COR-L47 (cell line): ENCODE measurements at places on chromosomes 5 and 9.

- DNase-seq, result no peak
These were observed 30.0 kb upstream of the FOXB2 start for GRCh38 chr9:76989501-76989900.

DNA sequence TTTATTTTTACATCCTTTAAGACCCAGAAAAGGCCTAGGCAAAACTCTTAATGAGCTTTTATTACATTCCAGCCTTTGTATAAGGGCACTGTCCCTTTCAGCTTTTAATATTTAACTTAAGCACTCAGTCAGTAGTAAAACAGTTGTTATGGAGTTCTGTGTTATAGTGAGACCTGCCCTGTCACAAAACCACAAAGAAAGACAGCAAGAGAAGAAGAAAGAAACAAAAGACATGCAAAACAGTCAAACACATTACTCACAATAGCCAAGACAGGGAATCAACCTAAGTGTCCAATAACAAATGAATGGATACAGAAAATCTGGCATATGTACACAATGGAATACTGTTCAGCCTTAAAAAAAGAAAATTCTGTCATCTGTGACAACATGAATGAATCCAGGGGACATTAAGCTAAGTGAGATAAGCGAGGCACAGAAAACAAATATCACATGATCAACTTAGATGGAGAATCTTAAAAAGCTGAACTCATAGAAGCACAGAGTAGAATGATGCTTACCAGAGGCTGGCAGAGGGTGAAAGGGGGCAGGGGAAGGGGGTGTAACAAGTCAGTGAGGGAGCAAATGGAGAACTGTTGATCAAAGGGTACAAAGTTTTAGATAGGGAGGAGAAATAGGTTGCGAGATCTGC lies 63.8 kb upstream of the CCNG1 start:
- no peak for DNase-seq

GRCh38 chr9:134214386-134214765 lies 50.0 kb upstream of the RNU6ATAC start:
- DNase-seq, result no peak

DNA sequence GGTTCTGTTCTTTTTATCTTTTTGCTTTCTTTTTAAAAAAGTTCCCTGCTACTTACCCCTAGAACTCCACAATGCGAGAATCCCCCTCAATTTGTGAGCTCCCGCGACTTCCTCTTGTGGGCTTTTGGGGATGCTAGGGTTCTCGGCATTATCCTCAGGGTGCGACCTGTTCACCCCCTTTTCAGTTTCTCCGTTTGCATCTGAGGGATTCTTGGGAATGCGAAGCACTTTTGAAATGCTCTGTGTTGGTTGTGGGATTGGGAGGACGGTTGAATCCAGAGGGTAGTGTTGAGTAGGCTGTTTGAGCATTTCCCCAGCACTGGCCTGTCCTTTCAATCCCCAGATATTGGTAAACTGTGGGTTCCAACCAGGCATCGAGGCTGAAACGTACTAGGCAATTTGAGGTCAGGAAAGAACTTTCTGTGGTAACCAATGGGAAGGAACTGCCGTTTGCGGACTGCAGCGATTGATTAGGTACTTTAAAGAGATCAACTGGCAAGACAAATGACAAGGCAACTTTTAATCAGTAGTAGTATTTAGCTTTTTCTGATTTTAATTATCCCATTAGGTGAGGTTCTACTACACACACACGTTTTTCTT lies 415 bp downstream of the XRCC4 start:
- no peak for DNase-seq

DNA sequence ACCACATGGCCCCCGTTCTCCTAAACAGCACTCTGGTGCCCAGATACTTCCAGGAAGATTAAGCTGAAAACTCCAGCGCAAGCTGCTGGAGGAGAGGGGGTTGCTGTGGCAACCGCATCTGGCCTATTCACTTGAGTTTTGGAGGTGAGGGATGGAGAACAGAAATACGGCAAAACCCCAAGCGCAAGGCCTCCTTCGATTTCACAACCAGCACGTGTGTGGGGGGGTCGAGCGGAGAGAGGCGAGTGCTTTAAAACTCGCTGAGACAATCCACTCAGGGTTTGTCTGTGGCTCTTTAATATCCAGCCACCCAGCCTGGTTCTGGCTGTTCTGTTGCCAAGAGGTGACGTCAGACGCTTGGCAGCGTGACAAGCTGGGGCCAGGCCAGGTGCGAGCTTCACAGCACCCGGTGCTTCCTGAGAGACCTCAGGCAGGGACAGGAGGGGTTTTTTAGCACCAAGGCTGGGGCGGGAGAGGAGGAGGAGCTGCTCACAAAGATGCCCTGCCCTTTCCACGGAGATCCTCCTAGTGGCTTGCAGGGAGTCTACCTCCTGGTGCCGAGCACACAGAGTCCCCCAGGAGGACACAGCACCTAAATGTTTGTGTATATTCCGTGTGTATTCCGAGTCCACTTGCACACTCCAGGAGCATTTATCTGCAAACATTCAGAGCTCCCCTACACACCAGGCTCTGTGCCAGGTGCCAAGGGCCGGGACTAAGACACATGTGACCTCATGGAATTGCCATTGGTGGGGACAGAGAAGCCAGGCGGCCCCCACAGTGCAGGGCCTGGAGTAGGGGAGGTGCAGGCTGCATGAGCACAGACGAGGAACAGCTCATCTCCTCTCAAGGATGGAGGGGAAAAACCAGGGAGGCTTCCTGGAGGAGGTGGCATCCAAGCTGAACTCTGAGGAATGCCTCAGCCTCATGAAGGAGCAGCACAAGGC lies 194.6 kb downstream of the OLFM1 start:
- DNase-seq, result peak; percentile 74

DNA sequence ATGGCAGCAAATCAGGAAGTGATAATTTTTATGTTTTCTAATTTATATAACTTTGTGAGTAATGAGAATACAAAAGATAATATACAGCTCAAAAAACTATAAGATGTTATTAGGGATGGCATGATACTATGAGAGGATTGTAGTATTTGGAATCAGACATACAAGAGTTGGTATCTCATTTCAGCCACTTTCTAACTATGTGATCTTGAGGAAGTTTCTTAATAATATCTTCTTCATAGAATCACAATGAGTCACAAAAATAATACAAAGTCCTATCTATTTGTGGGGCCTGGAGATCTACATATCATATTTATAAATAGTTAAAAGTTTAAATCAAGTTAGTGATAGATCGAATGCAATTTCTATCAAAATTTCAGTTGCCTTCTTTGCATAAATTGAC lies 23.7 kb upstream of the TMED7 start:
- no peak for DNase-seq

DNA sequence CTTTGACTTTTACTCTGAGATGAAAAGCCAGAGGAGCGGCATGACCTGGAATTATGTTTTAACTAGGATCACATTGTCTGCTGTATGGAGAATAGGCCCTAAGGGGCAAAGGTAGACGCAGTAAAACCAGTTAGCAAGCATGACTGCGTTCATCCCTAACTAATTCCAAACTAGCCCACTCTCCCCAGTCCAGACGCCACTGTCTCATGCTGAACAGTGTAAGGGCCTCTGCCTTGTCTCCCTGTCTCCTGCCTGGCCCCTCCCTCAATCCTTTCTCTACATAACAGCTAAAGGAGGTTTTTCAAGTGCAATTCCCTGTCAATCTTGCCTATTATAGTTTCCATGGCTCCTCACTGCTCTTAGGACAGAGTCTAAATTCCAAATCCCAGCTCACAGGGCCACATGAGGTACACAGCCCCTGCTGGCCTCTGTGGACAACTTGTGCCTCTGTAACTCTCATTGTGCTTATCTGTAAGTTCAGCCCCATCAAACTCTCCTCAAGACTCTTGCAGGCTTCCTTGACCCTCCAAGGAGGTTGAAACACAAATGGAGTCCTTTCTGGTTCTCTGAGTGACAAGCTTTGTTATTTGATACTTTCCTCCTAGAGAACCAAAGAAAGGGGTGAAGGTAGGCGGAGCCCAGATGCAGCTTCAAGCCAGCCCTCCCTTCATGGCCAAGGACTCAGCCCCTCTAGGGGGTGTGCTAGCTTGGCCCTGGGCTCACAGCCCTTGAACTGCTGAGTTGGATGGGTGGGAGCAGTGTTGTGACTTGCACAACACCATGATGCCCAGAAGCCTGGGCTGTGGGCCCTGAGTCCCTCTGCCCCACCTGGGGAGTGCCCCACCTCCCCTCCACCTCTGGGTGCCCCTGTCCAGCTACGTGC lies 16.0 kb upstream of the SLC22A4 start:
- DNase-seq, result no peak

DNA sequence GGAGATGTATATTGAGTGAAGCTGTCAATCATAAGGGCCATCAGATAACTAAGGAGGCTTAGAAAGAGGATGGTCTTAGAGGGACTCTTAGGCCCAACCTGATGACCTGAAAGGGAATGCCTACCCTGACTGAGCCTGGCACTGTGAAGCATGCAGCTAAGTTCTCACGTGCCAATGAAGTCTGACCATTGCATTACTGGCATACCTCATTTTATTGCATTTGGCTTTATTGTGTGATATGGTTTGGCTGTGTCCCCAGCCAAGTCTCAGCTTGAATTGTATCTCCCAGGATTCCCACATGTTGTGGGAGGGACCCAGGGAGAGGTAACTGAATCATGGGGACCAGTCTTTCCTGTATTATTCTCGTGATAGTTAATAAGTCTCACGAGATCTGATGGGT lies 421.6 kb upstream of the SGCD start:
- no peak for DNase-seq

GRCh38 chr5:176959051-176959450 lies 47.5 kb downstream of the UIMC1 start:
- peak; percentile 29 for DNase-seq

DNA sequence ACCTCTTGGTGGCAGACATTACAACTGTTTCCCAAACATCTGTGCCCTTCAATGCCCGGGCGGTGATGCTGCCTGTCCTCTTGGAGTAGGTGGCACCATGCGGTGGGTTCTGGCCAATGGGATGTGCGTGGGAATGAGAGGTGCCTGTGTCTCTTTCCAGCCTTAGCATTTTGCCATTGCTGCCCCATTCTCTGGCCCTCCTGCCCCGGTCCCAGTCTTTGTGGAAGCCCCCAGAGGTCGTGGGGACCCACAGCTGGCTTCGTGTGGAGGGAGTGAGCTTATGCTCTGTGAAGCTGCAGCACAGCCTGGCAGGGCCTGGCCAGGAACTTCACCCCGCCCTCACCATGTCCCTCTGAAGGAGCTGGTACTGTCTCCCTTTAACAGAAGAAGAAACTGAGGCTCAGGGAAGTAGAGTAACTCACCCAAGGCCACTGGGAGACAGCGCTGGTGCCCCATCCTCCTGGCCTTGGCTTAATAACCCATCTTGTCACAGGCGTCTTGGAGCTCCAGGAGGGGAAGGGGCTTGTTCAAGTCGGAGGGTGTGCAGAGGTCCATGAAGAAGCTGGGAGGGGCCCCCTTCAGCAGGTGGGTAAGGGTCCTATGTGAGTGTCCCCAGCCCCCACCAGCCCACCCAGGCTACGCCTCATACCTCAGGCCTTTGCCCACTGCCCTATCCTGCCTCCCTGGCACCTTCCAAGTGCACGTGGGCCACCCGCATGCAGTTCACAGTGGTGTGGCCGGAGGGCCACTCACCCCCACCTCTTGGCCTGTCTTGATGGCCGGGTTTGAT lies 173.6 kb downstream of the GAPVD1 start:
- DNase-seq, result no peak

DNA sequence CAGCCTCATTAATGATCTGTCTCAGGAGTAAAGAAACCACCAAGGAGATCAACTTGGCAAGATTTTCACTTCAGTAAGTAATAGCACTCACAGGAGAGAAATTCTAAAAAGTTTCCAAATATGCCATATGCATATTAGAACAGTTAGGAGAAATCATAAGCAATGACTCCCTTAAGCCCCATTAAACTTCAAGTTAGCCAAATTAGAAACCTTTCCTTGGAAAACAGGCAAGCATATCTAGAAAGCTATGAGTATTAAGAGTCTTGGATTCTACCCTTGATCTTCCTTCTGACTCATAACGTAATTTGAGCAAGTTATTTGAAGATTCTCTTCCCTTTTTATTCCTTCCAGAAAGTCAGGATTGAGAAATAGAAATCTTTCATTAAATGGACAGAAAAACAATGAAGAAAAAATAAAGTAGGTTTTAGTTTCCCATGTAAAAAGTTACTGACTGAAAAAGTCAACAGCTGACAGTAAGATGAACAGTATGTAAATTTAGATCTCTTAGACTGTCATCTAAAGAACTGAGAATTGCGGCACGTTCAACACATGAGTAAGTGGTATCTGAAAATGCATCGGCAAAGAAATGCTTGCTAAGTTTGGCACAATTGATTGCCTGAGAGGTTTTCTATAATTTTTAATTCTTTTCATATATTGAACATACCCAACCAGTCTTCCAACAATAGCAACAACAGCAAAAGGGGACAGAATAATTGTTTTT lies 565.7 kb upstream of the FTMT start:
- DNase-seq, result no peak
